ENCODE measurements at places on chromosomes 3 and 15. TPM values are rescaled to one million over a fixed set of nuclear protein-coding genes. Genes with fewer than 3 reads are reported as not detected.

The C3orf49 gene
- total RNA-seq: not detected

The NMB gene
- 0.66 TPM for total RNA-seq

The ANKRD34C gene
- not detected for total RNA-seq

The GRK7 gene
- not detected for total RNA-seq

The GPX1 gene
- total RNA-seq: 298 TPM

All from placental pericyte (primary cell).